ENCODE measurements at places on chromosomes 2 and 18.

- no peak for DNase-seq
Observed at GRCh38 chr2:207655000-207655399, 29.8 kb upstream of the METTL21A start.

DNA sequence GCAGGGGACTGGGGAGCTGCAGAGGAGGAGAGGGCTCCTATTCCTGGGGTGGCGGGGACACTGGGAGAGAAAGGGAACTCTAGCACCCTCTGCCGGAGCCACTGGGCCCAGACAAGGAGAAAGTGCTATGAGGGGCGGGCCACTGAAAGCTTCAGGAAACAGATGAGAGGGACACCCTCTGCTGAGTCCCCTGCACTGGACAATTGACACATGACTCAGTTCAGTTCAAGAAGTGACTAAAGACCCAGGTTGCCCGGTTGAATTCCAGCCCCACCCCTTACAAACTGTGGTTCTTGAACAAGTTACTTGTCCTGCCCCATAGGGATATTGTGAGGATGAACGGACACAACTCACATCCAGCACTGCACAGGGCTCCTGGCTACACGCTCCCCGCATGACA is 5.0 kb downstream of the RUFY4 start:
- no peak for DNase-seq

GRCh38 chr18:41113885-41114482 is 841.0 kb upstream of the PIK3C3 start:
- no peak for DNase-seq

- no peak for DNase-seq
Observed at GRCh38 chr2:158782136-158782535, 13.0 kb upstream of the DAPL1 start.

GRCh38 chr18:51621113-51621863 is 423.8 kb upstream of the MEX3C start:
- peak; percentile 30 for DNase-seq

DNA sequence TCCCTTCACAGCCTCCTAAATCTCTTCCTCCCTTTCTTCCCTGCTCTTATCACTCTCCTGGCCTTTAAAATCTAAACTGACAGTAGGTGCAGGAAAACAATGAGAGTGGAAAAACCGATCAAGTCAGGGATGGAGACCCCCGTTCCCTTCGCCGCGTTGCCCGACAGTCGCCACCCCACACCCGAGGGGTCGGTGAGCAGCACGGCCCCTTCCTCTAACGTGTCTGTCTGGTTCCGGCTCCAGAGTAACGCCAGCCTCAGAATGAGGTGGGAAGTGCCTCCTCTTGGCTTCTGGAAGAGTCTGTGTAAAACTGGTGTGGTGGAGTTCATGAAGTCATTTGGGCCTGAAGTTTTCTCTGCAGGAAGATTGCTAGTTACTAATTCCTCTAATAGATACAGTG is 138.6 kb downstream of the NFATC1 start:
- peak; percentile 21 for DNase-seq

DNA sequence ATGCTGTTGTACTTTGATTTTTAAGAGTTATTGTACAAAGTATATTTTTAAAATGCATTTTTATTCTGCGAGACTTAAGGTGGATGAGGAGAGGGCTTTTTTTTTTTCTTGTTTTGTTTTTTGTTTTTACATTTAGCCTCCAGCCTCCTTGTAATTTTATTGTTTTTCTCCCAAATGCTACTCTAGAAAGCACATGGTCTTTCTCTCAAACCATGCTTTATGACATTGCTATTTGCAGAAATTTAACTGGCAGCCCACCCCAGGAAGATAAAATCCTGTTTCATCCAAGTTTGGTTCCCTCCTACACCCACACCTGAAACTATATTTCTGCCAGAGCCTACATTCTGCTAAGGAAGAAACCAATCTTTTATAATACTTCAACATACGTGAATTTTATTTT is 184.6 kb downstream of the ARHGAP15 start:
- no peak for DNase-seq

DNA sequence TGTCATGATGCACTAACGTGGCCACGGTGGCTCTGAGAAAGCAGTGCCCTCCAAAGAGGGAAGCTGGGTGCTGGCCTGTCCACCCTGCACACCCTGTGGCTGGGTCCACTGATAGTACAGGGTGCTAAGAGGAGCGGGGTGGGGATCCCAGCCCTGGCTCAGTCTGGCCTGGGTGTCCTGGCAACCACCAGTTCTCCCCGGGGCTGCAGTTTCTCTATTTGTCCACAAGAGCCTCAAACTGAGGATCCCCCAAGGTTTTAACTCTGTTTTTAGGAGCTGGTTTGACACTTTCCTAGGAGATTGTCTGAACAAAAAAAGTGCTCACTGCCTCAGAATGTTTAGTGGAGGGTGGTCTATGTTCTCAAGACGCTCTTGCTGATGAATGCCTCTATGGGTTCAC is 29.0 kb downstream of the EDAR start:
- DNase-seq, result no peak
